ENCODE measurements at places on chromosomes 11 and 22.

GRCh38 chr11:131186629-131187101 lies 183.8 kb upstream of the NTM start:
- DNase-seq: no peak

GRCh38 chr11:61820174-61820573 lies 3.4 kb upstream of the FADS1 start:
- DNase-seq: no peak

DNA sequence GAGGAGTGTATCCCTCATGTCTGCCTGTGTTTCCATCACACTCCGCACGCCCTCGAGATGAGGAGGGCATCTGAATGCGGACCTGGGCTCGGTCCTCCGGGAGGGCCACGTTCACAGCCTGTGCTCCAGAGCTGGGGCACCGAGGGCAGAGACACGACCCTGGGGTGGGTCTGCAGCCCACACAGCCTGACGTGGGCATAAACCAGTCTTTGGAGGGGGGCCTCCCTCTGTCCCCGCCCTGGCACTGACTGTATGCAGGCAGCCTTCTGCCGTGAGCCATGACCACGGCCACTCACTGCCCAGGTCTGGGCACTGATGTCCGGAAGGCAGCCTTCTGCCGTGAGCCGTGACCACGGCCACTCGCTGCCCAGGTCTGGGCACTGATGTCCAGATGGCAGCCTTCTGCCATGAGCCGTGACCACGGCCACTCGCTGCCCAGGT lies 1425.1 kb downstream of the BRD1 start:
- DNase-seq: no peak

- no peak for DNase-seq
Measured at GRCh38 chr11:107722662-107723061, 10.8 kb upstream of the SLN start.
